ENCODE measurements at places on chromosomes 4 and X. TPM values are rescaled to one million over a fixed set of nuclear protein-coding genes. Genes with fewer than 3 reads are reported as not detected.

DRD5 gene
- total RNA-seq = not detected

CHRDL1 gene
- total RNA-seq = not detected

SGMS2 gene
- 94.0 TPM for total RNA-seq

NSUN7 gene
- 0.34 TPM for total RNA-seq

XK gene
- total RNA-seq = 0.46 TPM

CAPN6 gene
- total RNA-seq = not detected

HAND2 gene
- not detected for total RNA-seq

DKK2 gene
- total RNA-seq = not detected

SPIN3 gene
- total RNA-seq = 1.9 TPM

CXCL11 gene
- 1.2 TPM for total RNA-seq

MAGEE1 gene
- 2.8 TPM for total RNA-seq

TKTL2 gene
- total RNA-seq = not detected

OPRPN gene
- total RNA-seq = not detected

ADRA2C gene
- 0.70 TPM for total RNA-seq

RTL5 gene
- total RNA-seq = not detected

GAGE12F gene
- total RNA-seq = not detected

SPIN4 gene
- total RNA-seq = 5.7 TPM

THOC2 gene
- 28.7 TPM for total RNA-seq

AKAP14 gene
- not detected for total RNA-seq

PROM1 gene
- total RNA-seq = not detected

RBM46 gene
- 0.27 TPM for total RNA-seq

ODAPH gene
- total RNA-seq = not detected

PDK3 gene
- 8.3 TPM for total RNA-seq

PCDH18 gene
- under 0.01 TPM for total RNA-seq

NR3C2 gene
- not detected for total RNA-seq
